ENCODE measurements at places on chromosomes 4 and X.

DNA sequence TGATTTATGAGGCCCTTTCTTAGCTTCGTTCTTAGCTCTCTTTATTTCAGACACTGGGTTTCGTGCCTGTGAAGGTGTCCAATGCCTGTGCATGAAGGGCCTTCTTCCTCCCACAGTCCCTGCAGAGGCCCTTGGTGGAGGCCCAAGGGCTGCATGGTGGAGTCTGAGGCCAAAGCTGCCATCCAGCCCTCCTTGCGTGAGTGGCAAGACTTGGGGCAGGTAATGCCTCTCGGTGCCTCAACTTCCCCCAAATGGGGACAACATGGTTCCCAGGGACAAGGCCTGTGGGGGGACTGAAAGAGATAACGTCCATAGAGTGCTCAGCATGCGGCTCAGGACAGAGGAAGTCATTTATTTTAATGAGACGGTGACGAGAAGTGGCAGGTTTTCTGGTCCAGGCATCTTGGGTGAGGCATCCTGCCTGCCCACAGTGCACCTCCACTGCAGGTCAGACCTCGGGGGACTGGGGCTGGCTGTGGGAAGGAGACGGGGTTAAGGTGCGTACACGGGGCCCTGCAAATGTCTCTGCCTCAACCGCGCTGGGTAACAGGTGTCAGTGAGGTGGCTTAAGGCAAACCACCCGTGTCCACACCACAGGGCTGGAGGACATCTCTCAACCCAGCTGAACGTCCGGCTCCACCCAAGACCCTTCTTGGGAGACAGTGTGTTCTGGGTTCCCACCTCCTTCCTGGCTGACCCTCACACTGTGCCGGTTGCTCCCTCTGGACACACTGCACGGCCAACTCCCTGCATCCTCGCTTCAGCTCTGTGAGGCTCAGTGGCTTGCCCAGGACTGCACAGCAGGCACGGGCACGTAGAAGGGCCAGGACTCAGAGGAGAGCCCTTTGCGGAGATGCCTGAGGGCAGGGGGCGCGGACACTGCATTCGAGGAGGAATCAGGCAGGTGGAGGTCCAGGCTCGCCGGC is 50.5 kb downstream of the PSAPL1 start:
- no peak for DNase-seq

DNA sequence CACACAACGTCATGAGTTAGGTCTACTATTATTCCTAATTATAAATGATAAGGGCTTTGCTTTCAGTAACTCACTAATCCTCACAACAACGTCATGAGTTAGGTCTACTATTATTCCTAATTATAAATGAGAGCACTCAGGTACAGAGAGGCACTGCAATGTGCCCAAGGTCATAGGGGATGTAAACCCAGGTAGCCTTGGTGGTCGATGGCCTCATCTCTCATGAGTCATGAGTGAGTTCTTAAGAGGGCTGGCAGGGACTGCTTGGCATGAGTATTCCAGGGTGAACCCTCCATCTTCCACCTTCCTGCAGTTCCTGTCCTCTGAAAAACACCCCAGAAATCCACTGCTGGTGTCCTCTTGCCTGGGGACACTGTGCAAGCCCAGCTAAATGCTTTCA is 317.1 kb downstream of the STK32B start:
- no peak for DNase-seq

GRCh38 chr4:186016796-186017195 is 52.2 kb upstream of the TLR3 start:
- DNase-seq = no peak

DNA sequence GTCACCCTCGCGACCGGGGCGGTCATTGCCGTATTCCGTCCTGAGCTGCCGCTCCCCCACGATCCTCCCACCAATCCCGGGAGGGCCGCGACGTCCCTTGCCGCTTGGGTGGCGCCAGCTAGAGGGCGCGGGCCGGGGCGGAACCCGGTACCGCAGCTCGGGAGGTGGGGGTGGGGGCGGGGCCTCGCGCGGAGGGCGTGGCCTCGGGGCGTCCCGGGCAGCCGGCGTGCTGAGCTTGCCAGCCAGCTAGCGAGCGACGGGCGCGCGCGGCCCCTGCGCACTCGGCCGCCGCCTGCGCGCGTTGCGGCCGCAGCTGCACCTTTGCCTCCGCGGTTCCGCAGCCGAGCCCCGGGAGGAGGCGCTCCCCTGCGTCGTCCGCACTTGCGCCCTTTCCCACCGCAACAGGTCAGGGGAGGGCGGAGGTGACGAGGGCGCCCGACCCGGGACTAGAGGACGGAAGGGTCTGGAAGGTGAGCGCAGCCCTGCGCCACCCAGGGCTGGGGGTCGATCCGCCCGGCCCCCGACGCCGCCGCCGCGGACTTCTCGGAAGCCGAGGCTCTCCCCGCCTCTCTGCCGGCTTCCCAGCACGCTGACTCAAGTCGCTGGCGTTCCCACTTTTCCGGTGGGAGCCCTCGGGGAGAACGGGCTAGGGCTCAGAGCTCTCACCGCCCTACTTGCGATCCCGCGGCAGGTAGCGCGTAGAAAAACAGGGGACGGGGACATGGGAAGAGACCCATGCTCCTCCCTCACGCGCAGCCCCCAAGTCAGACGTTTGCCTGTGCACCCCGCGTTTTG is at the start of gene AFF1:
AFF1 (plus strand) TSS at position 241 of the 795 bp plus-strand sequence. CDS start 13,523 bp downstream, outside the sequence.
- DNase-seq = peak; percentile 92

- no peak for DNase-seq
These were observed 33.9 kb downstream of the RNF150 start for GRCh38 chr4:141099326-141099725.

- peak; percentile 44 for DNase-seq
These were observed 105.6 kb downstream of the HNRNPD start for GRCh38 chr4:82268050-82268825.

- no peak for DNase-seq
These were observed at the start of gene ERVMER34-1 for GRCh38 chr4:52750819-52751486. Gene ERVMER34-1, minus strand, starts transcription at chr4:52751425. Its CDS starts 5,905 bp downstream, at chr4:52745520.

DNA sequence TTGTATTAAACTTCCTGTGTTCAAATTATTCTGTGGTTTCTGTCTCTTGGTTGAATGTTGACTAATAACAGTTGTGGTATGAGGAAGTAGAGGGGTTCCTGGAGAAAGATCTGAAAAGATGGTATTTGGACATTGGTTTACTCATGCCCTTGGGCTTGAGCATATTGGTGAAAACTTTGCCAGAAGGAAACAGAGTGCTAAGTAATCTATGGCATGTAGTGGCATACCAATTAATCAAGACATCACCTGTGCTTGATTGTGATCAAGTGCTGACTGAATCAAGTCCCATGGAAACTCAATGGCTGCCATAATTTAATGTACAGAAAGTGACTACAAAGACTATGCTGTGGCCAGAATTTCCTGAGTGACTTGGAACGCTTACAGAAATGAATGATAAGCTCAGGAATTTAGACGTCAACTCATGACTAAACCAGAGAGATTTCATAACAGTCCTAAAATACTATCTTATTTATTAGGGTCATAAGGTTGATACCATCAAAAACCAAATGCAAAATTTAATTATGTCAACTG is 2062.9 kb downstream of the ARAP2 start:
- DNase-seq = no peak

GRCh38 chrX:100647739-100648138 is 3.7 kb downstream of the SRPX2 start:
- no peak for DNase-seq

DNA sequence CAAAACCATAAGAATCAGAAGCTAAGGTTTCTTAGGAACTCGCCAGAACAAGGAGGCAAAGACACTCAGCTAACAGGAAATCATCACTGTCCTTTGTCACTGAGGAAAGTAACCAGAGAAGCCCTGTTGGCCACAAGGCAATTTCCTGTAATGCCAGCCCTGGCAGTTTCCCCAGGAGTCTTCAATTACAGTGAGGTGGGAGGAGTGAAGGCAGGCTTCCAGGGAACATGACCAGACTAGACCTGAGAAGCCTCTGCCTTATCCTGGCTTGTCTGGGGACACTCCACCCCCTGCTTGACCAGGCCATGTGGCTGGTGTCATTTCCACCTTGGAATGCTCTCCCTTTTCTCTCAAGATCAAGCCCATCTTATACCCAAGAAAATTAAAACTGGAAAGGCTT is 125.3 kb downstream of the COL4A6 start:
- DNase-seq = no peak

- DNase-seq = no peak
These were observed 204.7 kb upstream of the GABRA2 start for GRCh38 chr4:46594661-46595060.

GRCh38 chr4:15262396-15262795 is 165.4 kb upstream of the C1QTNF7 start:
- DNase-seq = no peak

GRCh38 chr4:110975338-110975737 is 352.5 kb upstream of the PITX2 start:
- DNase-seq = no peak

DNA sequence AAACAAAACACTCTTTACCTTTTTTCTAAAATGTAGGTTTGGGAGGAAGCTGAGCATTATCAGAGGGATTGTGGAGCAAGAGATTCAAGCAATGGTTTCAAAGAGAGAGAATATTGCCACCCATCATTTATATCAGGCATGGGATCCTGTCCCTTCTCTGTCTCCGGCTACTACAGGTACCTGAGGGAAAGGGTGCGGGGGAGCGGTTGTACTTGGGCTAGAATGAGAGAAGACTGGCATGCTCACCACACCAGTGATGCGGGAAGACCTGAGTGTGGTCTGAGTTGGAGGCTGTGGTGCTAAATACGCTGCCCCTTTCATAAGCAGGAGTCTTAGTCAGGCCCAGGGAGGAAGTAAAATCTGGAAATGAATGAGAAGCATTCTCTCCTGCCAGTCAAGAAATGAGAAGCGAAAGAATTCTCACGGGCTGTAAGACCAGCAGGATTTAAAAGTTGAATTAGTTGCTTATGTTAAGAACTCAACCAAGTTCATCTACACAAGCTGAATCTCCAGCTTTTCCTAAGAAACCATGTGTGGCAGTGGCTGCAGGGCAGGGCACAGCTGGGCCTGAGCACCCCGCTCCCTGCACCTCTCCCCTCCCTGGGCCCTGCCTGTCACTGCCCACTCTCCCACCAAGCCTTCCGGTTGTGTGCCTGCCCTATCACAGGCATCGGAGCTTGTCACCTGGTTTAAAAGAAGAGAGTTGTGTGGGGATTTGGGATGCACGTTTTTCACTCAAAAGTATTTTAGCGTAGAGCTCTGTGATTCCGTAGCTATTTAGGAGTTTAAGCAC is 24.8 kb upstream of the MSANTD1 start:
- no peak for DNase-seq

GRCh38 chr4:185265942-185266341 is 56.5 kb downstream of the SNX25 start:
- DNase-seq = no peak

GRCh38 chr4:87375719-87376291 is 15.2 kb downstream of the HSD17B11 start:
- no peak for DNase-seq

- peak; percentile 75 for DNase-seq
These were observed 59.3 kb downstream of the MAML3 start for GRCh38 chr4:140094438-140095420.

- DNase-seq = no peak
These were observed 182.1 kb downstream of the CPE start for GRCh38 chr4:165560941-165561340.

DNA sequence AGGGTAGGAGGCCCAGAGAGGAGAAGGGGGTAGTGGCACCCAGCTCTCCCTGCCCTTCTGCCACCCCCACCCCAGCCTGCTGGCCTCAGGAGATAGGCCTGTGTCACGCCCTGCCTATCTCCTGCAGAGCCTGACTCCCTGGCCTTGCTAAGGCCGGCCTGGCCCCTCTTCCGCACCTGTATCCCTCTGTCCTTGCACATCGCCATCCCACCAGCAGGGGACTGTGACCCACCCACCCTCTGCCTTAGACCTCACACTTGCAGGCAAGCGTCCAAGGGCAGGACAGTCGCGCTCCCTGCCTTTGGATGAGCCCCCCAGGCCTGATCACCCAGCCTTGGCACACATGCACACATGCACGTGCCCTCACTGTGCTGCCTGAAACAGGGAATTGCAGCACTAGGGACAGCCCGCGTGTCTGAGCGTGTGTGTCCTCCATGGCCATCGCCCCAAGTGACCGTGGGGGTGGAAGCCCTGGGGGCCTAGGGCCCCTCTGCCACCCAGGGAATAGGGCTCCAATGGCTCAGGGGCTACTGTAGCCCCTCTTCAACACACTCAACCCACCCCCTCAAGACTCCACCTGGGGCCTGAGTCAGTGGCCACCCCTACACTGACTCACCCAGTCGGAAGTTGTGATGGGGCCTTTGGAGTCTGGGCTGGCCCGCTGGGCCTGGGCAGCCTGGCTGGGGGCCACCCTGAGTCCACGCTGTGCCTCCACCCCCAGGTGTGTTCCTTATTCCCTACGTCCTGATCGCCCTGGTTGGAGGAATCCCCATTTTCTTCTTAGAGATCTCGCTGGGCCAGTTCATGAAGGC is 2.1 kb downstream of the SLC6A8 start:
- DNase-seq = no peak

DNA sequence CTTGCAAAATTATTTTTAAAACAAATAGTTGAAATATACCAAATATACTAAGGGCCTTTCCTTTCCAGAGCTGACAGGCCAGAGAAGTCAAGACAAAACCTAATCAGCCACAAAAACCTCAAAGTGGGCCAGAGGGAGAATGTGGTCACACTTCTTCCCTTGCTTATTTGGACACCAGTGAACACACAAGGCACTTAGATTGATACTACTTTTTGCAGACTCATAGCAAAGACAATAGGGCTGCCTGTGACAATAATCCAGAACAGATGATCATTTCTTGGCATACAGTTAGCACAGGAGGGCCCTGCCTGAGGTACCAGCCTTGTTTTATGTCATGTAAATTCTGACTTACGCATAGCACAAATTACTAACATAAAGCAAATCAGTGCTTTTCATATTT is 215.7 kb upstream of the NEIL3 start:
- DNase-seq = no peak

DNA sequence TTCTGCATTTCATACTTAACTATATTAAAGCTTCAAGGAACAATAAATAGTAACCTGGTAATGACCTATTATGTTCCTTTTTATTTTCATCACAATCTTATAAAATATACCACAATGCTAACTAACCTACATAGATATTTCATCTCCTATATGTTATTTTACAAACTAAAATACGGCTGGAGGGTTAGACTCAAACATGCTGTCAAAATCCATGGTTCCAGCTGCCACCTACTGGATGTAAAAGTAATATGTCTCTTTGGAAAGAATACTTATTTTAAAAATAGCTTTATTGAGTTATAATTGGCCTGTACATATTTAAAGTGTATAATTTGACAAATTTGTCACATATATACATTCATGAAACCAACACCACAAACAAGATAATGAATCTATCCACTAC is 15.0 kb downstream of the RGN start:
- no peak for DNase-seq

DNA sequence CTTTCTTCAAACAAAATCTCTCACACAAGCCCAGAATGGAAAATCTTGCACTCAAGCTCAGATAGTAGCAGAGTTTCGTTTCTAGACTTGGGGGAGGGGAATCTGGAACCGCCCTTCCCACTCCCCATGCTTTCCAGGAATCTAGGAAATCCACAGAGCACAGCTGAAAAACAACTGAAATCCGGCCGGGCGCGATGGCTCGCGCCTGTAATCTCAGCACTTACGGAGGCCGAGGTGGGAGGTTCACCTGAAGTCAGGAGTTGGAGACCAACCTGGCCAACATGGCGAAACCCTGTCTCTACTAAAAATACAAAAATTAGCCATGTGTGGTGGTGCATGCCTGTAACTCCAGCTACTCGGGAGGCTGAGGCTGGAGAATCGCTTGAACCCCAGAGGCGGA is 127.3 kb upstream of the SLC34A2 start:
- DNase-seq = no peak

GRCh38 chr4:93743022-93743421 is 85.5 kb upstream of the ATOH1 start:
- DNase-seq = no peak
